ENCODE measurements at places on chromosomes 1 and 21.

- no peak for DNase-seq
These were observed 18.9 kb downstream of the CR1 start for GRCh38 chr1:207514890-207515289.

DNA sequence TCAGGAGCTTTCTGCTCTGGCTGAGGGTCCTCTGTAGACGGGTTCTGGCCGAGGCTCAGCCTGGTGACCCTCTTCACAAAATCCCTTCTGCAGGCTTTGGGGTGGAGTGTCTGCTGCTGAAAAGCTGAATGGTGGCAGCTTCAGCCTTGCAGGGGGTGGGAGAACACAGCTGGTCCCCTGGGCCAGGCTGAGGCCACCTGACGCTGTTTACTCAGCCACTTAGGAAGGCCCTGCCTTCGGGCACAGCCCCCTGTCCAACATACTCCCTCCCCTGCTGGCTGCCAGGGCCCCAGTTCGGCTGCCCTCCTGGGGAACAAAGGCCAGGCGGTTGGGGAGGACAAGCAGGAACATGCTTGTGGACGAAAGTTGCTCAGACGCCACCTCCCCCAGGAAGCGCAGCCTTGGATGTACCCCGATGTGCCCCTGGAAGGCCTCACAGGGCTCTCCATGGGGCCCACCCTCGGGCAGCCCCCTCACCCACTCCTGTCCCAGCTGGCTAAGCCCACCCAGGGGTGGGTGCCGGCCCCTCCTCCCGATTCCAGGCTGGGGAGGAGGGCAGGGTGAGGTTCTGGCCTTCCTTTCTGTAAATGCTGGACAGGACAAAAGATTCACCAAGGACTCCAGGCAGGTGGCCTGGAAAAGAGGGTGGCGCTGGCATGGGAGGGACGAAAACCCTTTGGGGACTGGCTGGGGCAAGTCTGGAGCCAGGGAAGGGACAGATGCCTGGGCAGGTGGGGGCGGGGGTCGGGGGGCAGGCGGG, at the start of gene ANKRD65:
Gene ANKRD65 (minus strand): TSS at position 130 of the 760 bp plus-strand sequence. CDS start 271 bp downstream, outside the sequence.
- no peak for DNase-seq

DNA sequence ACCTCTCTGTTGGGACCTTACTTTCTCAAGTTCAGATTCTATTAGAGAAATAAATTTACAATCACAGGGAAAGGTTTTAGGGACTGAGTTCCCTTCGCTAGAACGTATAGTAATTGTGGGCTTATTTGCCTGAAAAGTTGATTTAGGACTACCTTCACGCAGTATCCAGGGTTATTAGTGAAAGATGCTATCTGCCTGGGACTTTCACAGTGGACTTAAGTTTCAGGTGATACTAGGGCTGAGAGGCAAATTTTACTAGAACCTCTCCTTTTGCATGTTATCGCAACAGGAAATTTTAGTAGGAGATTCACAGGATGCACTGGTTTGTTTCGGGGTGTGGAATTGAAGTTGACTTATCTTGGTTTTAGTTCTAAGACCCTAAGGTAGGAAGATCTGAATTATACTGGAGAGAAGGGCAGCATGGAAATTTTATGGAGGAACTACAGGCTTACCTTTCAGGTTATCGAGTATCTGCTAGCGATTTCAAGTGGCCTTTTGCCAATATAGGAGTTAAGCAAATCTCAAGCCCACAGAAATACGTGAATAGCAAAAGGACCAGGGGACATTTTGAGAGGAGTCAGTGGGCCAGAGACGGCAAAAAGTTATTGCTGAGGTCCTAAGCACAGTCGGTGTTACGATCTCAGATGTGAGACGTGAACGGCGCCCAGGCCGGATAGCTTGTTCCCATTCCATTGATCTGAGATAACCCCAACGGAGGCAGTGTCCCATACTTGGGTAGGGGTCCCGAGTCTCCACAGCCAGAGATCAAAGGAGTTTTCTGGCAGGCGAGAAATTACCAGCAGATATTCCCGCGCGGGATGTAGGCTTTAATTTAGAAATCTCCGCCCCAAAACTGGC, 723 bp upstream of the GNAI3 start:
- DNase-seq = no peak

- no peak for DNase-seq
These were observed 150.0 kb downstream of the CASZ1 start for GRCh38 chr1:10646347-10646861.

DNA sequence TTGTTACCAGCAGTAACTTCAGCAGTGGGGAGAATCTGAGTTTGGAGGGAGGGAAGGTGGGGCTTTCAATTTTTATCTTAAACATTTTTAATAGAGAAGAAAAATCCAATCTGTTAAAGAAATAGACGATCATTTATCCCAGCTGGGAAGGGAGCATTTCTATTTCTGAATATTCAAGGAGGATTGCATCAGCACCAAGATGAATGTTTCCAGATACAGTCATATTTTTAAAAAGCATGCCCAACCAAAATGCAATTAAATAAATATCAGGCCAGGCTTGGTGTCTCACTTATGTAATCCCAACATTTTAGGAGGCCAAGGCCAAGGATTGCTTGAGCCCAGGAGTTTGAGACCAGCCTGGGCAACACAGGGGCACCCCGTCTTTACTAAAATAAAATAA, 1.7 kb upstream of the ATP1A4 start:
- no peak for DNase-seq

Measured in NCI-H187 treated with DMSO at 0.1 percent for 48 hours (cell line).